ENCODE measurements at places on chromosomes 16 and 17.

DNA sequence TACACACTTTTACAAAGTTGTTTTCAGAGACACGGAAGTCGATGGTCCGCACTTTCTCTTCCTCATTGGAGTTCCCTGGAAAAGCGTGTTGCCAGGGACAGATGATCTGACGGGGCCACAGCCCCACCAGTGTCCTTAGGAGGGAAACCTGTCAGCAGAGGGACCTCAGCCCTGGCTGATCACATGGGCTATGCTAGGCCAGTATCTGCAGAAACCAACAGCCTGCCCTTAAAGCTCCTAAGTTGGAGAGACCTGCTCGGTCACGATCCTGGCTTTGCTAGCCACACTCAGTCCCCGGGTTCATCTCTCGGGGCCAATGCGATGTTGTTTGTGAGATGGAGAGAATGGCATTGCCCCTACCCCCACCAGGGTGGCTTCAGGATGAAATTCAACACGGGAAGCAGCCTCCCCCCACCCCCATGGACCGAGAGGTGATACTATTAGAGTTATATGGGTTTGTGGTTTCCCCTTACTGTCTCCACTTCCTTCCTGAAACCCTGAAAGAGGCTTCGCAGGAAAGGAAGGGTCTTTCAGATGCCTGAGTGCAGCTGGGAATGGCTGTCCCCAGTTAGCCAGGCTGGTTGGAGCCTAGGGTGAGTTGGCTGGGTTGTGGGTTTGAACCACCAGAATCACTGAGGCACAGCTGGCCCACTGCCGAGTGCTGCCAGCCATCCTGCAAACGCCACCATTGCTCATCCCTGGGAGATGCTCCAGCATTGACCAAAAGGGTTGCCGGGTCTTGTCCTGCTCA, 16.6 kb downstream of the RMI2 start:
- DNase-seq, result peak; percentile 52

- DNase-seq, result no peak
Measured at GRCh38 chr17:57516290-57517230, 228.5 kb downstream of the CCDC182 start.

GRCh38 chr17:63082273-63082861, 116.3 kb downstream of the TANC2 start:
- DNase-seq, result peak; percentile 62

- no peak for DNase-seq
Measured at GRCh38 chr17:71821511-71821910, 299.3 kb upstream of the SOX9 start.

DNA sequence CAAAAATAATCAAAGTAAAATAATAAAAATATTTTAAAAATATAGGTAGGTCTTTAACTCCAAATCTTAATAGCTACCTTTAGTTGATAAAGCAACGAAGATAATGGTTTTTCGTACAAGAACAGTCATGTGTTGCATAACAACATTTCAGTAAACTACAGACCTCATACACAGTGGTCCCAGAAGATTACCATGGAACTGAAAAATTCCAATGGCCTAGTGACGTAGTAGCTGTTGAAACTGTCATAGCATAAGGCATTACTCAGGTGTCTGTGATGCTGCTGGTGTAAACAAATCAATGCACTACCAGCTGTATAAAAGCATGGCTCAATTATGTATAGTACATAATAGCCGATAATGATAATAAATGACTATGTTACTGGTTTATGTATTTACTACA, 43.9 kb downstream of the CREBBP start:
- no peak for DNase-seq

- no peak for DNase-seq
Measured at GRCh38 chr17:2090210-2090641, 35.3 kb downstream of the HIC1 start.

DNA sequence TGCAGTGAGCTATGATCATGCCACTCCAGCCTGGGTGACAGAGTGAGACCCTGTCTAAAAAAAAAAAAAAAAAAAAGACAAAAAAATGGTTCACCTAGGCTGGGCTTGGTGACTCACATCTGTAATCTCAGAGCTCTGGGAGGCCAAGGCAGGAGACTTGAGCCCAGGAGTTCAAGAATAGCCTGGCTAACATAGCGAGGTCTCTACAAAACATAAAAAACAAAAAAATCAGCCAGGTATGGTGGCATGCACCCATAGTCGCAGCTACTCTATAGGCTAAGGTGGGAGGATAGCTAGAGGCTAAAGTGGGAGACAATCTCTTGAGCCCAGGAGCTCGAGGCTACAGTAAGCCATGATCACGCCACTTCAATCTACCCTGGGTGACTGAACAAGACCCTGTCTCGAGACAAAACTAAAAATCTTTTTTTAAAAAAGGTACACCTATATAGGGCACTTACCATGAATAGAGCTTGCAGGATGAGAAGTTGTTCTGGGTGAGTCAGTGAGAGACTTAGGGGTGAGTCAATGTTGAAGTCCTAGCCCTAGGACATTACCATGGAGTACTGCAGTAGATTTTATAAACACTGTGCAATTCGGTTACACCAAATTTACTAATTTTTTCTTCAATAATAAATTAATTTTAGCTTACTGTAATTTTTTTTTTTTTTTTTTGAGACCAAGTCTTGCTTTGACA, 19.0 kb downstream of the USP32 start:
- DNase-seq, result no peak

GRCh38 chr16:71700831-71701230, 23.7 kb downstream of the PHLPP2 start:
- DNase-seq, result no peak

GRCh38 chr16:81550432-81550808, 105.8 kb downstream of the CMIP start:
- no peak for DNase-seq

DNA sequence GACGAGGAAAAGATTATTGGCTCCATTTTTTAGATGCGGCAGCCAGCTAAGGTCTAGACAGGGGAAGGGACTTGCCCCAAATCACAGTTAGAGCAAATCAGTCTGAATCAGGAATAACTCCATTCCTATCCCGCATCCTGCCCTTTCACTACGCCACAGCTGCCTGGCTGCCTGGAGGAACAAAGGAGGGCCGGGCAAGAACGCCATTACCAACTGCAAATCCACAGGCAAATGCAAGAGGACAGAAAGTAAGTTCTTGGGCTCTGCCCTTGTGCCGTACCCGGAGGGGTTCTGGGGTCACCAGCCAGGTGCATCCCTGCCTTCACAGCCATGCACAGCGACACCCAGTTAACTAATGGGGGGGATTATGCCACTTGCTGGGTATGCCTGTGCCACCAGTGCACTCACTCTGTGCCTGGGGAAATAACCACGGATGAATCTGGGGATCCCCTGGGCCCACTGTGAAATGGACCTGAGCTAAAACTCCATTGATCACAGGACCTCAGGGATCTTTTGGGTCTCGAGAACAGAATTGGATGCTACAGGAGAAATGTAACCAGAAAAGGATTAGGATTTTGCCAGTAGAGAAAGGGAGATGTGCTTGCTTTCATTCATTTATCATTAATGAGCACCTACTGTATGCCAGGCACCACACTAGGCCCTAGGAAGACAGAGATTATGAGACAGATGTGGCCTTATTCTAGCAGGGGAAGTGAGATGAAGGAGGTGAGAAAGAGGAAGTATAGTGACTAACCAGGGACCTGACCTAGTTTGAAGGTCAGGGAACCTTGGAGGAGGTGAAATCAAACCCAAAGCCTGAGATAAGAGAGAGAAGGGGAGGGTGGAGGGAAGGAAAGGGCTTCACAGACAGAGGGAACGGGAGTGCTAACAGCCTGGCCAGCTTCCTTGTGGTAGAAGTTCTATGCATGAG, 17.7 kb downstream of the BCL7C start:
- peak; percentile 66 for DNase-seq

GRCh38 chr16:22421136-22421535, 46.7 kb upstream of the CDR2 start:
- DNase-seq, result no peak

DNA sequence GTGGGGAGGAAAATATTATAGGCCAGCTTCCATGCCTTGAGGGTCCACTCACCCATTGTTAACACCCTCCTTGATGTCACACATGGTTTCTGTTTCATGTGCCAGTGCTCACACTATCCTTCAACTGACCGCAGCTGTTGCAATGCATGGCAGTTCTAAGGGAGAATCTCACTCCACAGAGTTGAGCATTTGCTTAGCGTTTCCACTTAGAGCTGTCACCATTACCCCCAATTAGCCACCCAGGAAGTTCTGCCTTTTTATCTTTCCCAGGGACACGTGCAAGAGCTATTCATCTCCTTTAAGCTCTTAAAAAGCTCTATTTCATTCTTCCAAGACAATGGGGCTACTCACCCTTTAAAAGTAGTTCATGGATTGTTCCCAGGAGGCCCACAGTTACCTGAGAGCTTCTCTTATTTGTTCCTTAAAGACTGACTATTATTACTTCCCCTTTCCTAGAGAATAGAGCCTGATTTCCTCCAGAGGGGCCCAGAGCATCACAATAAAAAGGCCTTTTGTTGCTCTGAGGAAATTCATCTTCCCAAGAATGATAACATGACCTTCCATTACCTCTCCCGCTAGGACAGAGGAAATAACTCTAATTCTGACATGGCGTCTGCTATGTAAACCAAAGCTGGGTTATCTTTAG, 126.8 kb downstream of the CACNG3 start:
- DNase-seq, result no peak

DNA sequence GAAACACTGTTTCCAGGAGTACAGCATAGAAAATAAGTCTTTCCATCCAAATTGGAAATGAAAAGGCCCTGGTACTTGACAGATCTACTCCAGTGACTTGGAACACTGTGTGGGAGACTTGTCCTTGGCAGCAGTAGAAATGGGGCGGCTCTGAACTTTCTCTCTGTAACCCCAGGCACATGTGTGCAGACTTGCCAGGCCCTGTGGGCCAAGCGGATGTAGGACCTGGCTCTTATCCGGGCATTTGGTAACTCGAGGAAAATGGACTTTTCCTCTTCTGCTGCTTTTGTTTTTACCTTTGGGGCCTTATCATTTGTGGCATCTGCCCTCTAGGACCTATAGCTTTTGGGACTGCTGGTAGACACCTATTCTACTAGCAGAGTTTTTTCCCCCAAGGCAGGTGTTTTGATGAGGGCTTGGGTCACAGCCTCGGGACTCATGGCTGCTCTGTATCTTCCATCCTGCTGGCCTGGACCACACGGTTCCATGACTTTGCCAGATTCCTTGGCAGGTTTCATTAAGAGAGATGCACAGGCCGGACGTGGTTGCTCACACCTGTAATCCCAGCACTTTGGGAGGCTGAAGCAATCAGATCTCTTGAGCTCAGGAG, 43.5 kb downstream of the SMPD3 start:
- DNase-seq, result no peak

- DNase-seq, result peak; percentile 90
Measured at GRCh38 chr17:32609085-32609484, 122.3 kb downstream of the CDK5R1 start.

DNA sequence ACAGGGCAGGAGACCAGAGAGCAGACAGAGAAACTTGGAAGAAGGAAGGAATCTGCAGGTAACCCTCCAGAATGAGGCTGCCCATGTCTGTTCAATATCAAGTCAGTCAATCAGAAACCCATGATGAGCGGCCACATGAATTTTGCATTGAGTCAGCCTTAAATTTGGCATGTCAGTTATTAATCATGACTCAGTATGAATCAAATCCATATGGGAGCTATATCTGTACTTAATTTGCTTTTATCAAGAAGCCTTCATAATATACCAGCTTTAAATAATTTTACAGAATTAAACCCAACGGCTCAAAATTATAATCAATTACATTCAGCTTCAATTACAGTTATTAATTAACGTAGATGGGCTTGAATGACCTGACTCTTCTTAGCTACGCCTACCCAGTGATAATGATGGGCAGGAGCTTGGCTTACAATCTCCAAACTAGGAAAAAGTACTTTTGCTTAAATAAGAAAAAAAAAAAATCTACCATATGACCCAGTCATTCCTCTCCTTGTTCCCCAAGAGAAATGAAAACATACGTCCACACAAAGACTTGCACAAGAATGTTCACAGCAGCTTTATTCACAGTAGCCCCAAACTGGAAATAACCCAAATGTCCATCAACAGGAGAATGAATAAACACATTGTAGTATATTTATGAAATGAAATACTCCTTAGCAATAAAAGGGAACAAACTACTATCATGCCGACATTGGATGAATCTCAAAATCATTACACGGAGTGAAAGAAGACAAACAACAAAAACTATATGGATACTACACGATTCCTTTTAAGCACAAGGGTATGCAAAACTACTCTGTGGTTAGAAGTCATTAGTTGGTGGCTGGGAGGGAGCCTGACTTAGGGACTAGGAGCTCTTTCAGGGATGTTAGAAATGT, 48.6 kb downstream of the SLC39A11 start:
- no peak for DNase-seq

DNA sequence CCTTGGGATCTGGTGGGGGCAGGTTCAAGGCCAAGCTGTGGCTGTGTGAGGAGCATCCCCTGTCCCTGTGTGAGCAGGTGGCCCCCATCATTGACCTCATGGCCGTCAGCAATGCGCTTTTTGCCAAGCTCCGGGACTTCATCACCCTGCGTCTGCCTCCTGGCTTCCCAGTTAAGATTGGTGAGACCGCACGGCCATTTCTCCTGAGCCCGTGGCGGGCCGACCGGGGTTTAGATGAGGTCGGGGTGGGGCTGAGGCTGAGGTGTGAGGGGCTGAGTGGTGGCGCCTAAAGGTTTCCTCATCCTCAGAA, 10.7 kb downstream of the CORO6 start:
- no peak for DNase-seq

GRCh38 chr16:85528528-85529387, 84.4 kb upstream of the GSE1 start:
- peak; percentile 61 for DNase-seq

- DNase-seq, result no peak
Measured at GRCh38 chr17:71948703-71949422, 172.0 kb upstream of the SOX9 start.

DNA sequence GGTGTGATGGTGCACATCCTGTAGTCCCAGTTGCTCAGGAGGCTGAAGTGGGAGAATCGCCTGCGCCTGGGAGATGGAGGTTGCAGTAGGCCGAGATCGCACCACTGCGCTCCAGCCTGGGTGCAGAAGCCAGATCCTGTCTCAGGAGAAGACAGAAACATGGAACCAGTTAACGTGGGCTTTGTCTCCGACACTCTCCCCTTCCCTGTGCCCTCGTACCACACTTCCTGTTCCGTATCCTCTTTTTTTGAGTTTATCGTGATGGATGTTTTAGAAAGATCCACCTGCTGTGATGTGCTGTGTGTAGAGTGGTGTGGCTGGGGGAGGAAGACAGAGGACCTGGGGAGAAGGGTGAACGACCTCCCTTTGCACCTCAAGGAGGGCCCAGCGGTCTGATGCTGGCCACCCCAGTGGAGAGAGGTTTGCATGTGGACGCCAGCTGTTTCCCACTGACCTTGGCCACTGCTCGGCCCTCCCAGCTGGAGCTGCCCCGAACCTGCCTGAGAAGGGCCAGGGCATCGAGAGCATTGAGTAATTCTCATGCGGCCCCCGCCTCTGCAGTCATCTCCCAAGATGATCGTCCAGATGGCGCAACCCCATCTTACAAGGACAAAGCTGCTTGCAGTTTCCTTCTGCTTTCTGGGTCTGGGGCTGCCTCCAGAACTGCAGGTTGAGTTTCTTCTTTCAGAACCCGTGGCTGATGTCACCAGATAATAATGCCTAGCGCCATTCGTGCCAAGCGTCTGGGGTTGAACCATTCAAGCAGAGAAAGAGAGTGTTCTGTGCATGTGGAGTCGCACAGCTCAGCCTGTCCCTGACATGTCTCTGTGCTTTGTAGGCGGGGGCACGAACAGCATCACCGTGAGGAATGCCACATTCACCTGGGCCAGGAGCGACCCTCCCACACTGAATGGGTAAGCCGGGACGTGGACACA, 126.3 kb downstream of the ABCC1 start:
- DNase-seq, result peak; percentile 87

GRCh38 chr17:65515959-65516948, 45.2 kb downstream of the AXIN2 start:
- DNase-seq, result no peak

- no peak for DNase-seq
Measured at GRCh38 chr17:62862251-62862650, 54.1 kb upstream of the MARCHF10 start.

Data from hematopoietic multipotent progenitor cell treated with erythropoietin and hydrocortisone succinate and interleukin-3 and kit ligand, for 6 days (in vitro differentiated cells).